DMS79 treated with DMSO at 0.1 percent for 48 hours (cell line): ENCODE measurements at places on chromosomes 3 and 15.

- DNase-seq, result no peak
These were observed 391.6 kb downstream of the MECOM start for GRCh38 chr3:169271936-169272335.

GRCh38 chr15:101410612-101411011, 78.9 kb downstream of the PCSK6 start:
- no peak for DNase-seq

DNA sequence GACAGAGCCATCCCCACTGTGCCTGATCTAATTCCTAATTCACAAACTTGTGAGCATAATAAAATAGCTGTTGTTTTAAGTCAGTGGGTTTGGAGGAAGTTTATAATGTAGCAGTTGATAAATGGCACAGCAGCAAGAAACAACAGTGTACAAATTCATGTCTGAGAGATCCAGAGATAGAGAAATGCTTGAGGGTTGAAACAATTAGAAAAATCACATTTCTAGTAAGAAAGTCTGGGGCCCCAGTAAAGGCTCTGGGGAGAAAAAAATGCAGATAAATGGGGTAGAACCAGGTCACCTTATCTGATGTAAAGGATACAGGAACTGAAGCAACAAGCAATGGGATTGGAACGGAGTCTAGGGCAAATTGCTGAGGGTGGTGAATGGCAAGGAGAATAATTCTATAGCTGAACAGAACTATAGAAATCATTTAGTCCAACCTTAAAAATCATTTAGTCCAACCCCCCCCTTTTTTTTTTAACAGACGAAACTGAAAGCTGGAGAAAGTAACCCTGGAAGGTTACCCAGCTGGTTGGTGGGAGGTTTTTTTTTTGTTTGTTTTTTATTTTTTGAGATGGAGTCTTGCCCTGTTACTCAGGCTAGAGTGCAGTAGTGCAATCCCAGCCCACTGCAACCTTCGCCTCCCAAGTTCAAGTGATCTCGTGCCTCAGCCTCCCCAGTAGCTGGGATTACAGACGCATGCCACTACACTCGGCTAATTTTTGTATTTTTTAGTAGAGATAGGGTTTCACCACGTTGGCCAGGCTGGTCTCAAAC, 14.3 kb upstream of the SHQ1 start:
- no peak for DNase-seq

DNA sequence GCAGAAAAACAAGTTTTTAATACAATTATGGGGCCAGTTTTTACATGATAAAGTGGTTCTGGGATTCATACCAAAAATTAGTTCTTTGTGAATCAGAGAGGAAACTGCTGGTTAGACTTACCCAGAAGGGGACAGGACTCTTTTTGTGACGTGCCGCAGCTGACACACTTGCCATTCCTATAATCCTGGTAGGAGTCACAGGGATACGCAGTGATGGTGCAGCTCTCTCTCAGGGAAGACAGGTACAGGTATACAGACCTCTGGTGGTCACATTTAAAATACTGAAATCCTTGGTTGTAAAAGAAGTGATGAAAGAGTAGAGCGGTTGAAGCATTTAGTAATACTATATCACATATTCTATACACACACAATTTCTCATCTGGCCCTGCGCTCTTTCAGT, 20.2 kb upstream of the TMEM41A start:
- DNase-seq, result no peak

DNA sequence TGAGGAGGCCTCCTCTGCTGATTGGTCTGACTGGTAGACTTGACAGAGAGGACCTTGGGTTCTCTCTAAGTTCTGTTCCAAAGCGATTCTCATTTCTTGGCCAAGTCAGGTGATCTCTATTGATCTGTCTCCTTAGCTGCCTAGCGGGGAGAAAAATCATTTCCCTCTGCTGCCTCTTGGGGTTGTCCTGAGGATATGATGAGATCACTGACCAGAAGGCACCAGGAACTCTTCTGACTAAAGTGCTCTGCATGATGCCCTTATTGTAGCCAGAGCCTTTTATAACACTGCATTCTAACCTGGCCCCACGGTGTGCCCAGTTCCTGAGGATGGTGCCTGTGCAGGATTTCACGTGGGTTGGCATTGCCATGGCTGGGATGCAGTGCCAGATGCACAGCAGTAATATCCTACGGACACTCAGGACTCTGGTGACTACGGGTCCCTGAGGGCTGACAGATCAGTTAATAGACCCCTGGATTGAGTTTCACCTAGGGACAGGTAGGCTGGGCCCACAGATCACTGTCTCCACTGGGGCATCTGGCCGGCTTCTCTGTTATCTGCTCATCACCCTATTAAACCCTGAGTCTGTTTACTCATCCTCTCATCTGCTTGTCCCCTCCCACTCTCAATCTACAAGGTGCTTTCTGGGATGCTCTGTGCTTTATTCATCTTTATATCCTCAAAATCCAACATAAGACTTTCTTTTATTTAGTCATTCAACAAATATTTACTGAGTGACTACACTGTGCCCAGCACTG, 3.9 kb upstream of the HEG1 start:
- DNase-seq, result no peak

DNA sequence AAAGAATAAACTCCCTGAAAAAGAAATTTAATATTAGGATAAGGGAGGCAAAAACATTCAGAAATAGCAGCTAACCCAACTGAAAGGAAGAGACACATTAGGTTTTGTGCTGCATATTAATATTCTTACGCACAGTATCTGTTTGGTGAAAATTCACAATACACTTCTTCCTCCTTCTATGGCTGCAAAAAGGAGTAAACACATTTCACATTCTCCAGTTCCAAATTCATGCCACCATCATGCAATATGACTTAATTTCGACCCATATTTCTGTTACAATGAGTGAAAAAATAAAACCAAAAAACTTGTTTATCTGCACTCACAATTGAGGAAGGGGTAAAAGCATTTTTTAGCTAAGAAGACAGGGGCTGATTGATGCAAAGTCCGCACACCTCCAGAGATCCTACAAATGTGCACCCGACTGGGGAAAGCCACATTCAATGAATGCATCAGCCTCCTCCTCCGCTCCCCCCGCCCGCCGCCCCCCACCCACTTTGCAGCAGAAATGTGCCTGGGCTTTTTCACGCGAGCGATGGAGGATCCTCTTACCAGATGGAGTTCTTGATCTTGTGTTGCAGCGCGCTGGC, 1.0 kb downstream of the RFX7 start:
- peak; percentile 2 for DNase-seq

- peak; percentile 8 for DNase-seq
These were observed 79.5 kb downstream of the SEMA6D start for GRCh38 chr15:47796830-47797229.

DNA sequence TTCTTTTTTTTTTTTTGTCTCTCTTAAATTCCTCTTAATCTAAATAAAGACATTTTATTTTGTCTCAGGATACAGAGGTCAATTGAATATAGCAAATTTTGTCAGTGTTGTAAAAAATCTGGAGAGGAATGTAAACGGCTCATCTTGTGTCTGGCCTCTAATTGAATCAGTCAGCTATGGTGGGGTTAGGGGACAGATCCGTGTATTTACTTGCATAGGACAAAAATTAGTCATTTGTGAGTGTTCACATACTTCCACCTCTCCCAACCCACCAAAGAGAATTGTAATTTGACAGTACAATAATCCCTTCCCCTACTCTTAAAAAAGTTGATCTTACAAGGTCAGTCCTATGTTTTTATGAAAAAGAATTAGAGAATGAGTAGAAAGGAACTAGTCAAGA, 18.3 kb downstream of the PPARG start:
- no peak for DNase-seq
